Spleen (tissue), 13 donors: ENCODE measurements at places on chromosomes 13 and 19. TPM values are rescaled to one million over a fixed set of nuclear protein-coding genes. Genes with fewer than 3 reads are reported as not detected.

- no peak overlapping the region for H3K27ac ChIP-seq
- DNase-seq = peak; percentile 78
- peaks cover 30% of the 10 kb centered on the region for H3K4me1 ChIP-seq
- peak overlapping the region; percentile 53 for H3K4me3 ChIP-seq
- peaks cover 11% of the 10 kb centered on the region for H3K27me3 ChIP-seq
- no peaks in the 10 kb centered on the region for H3K36me3 ChIP-seq
These were observed 11.8 kb downstream of the STAP2 start for GRCh38 chr19:4326837-4327251.

DNA sequence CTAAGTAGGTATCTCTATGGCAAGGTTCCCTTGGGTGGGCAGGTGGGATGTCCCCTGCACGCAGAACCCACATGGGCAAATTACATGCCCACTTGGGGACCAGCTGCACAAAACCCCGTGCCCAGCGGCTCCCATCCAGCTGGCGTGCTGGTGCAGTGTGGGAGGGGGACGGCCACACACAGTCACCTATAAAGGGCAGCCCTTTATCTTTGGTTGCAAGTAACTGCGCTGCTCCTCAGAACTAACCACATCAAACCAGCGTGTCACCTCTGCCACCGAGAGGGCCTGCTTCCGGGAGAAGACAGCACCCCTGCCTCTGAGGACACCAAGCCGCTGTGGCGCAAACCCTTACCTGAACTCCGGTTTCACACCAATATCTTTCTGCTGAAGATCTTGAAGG, 32.2 kb downstream of the ANKRD27 start:
- H3K27me3 ChIP-seq = no peaks in the 10 kb centered on the region
- DNase-seq = peak; percentile 84
- H3K36me3 ChIP-seq = peaks cover 76% of the 10 kb centered on the region
- H3K4me1 ChIP-seq = no peaks in the 10 kb centered on the region
- no peak overlapping the region for H3K4me3 ChIP-seq

- H3K4me1 ChIP-seq = peaks cover 60% of the 10 kb centered on the region
- peak overlapping the region; percentile 1 for H3K27ac ChIP-seq
- no peak overlapping the region for H3K4me3 ChIP-seq
- DNase-seq = no peak
- no peaks in the 10 kb centered on the region for H3K36me3 ChIP-seq
- no peaks in the 10 kb centered on the region for H3K27me3 ChIP-seq
These were observed 48.0 kb upstream of the ITM2B start for GRCh38 chr13:48185018-48185417.

DNA sequence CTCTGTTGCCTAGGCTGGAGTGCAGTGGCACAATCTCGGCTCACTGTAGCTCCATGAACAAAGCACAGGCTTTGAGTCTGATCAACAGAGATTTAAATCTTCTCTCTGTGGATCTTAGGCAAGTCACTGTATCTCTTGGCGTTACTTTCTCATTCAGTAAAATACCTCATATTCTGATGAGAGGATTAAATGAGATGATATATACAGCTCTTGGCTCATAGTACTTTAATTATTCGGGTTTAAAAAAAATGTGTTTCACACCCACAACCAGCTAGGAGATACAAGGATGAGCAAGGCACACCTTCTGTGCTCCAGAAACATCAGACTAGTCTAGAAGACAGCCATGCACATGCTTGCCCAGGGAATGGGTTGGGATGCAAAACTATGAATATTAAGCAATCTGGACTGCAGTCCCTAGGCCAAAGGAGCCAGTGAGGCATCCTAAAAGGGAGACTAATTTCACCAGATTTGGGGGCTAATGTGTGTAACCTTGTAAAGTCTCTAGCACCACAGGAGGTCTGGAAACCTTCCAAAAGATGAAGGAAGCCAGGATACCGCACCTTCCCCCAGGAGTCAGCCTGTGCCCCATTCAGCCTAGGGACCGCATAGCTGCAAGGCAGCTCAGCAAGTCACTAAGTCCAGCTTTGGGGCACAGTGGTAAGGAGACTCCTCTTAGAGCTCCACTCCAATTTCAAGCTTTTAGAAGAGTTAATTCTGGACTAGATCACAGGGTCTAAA, 2.5 kb downstream of the VPS36 start:
- no peak overlapping the region for H3K27ac ChIP-seq
- no peaks in the 10 kb centered on the region for H3K27me3 ChIP-seq
- no peak for DNase-seq
- peak overlapping the region; percentile 4 for H3K4me3 ChIP-seq

GRCh38 chr13:30313311-30313710, 6.0 kb upstream of the KATNAL1 start:
- H3K36me3 ChIP-seq = no peaks in the 10 kb centered on the region
- no peaks in the 10 kb centered on the region for H3K27me3 ChIP-seq
- H3K4me3 ChIP-seq = no peak overlapping the region
- peaks cover 15% of the 10 kb centered on the region for H3K4me1 ChIP-seq

DNA sequence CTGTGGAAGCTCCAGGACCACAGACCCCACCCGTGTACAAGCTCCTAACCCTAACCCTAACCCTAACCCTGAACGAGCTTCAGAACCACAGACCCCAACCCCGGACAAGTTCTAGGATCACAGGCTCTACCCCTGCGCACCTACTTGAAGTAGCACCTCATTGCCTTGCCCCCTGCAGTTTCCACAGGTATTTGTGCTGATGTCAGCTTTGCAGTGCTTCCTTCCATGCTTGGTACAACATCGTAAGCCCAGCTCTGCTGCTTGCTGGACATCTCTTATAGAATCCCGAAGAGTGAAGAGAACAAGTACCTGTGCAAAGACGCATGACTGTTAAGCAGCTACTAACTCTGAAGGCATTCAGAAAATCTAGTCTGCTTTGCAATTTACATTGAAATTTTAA, 20.7 kb upstream of the CDC16 start:
- H3K27me3 ChIP-seq = peaks cover 35% of the 10 kb centered on the region
- H3K4me3 ChIP-seq = no peak overlapping the region
- no peak for DNase-seq
- H3K27ac ChIP-seq = no peak overlapping the region
- H3K36me3 ChIP-seq = no peaks in the 10 kb centered on the region

DNA sequence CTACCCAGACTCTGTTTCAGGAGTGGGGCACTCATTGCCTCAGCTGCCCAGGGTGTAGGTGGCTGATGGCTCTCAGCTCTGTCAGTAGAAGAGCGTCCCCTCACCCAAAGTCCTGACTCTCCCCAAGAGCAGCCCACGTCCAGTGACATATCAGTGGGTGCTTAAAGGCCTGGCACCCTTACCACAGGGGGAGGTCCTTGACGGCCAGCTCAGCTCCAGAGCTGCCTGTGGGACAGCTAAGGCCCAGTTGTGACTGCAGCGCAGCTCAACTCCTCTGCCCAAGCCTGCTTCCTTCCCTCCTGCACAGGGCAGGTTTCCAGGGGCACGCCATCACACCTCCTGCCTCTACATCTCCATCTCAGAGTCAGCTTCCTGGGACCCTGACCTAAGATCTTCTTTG, 32.4 kb downstream of the GRIK5 start:
- DNase-seq = no peak
- no peaks in the 10 kb centered on the region for H3K36me3 ChIP-seq
- no peaks in the 10 kb centered on the region for H3K27me3 ChIP-seq
- peaks cover 8% of the 10 kb centered on the region for H3K4me1 ChIP-seq

GRCh38 chr19:56372281-56372680, 21.1 kb downstream of the ZNF582 start:
- DNase-seq = no peak
- peaks cover 73% of the 10 kb centered on the region for H3K36me3 ChIP-seq
- no peak overlapping the region for H3K27ac ChIP-seq
- H3K27me3 ChIP-seq = no peaks in the 10 kb centered on the region
- H3K4me3 ChIP-seq = no peak overlapping the region

DNA sequence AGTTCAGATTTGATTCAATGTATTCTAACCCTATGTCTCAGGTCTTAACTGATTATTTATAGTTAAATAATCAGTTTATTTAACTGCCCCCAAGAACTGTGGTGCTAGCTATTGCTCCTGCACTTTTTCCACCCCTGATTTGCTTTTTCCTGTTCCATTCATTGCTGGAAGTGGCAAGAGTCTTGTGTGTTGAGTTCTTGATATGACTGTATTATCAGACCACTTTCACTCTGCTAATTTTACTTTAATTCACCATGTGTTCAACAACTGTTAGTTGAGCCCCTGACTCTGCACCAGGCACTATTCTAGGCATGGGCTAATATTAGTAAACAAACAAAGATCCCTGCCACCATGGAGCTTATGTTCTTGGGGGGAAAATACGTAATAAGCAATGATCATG, 39.9 kb downstream of the WDFY2 start:
- H3K4me3 ChIP-seq = no peak overlapping the region
- peaks cover 69% of the 10 kb centered on the region for H3K4me1 ChIP-seq
- H3K27me3 ChIP-seq = no peaks in the 10 kb centered on the region
- no peak for DNase-seq
- H3K36me3 ChIP-seq = no peaks in the 10 kb centered on the region

DNA sequence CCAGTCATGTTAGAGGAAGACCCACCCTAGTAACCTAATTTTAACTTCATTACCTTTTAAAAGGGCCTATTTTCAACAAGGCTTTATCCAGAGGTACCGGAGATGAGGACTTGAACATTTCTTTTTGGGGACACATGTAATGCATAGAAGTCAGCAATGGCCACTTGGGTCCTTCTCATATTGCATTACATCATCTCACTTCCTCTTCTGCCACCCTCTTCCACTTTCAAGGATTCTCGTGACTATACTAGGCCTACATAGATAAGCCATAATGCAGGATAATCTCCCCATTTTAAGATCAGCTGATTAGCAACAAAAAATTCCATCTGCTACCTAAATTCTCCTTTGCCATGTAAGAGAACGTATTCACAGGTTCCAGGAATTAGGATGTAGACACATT, 557.2 kb downstream of the KCTD12 start:
- no peak overlapping the region for H3K27ac ChIP-seq
- H3K36me3 ChIP-seq = no peaks in the 10 kb centered on the region
- no peak for DNase-seq
- H3K4me3 ChIP-seq = no peak overlapping the region
- no peaks in the 10 kb centered on the region for H3K27me3 ChIP-seq

Gene SEMA6B
- total RNA-seq = 20.7 TPM

Gene SYNE4
- 1.0 TPM for total RNA-seq

Gene GPC6
- total RNA-seq = 4.6 TPM

Gene TRMT1
- 41.1 TPM for total RNA-seq

Gene AMER2
- total RNA-seq = not detected
